ENCODE measurements at places on chromosomes 1 and 21. TPM values are rescaled to one million over a fixed set of nuclear protein-coding genes. Genes with fewer than 3 reads are reported as not detected.

Gene VANGL1
- 27.1 TPM for total RNA-seq

Gene CASZ1
- total RNA-seq = 0.11 TPM

Gene RGS1
- 0.11 TPM for total RNA-seq

Gene RGSL1
- not detected for total RNA-seq

Gene OR14K1
- not detected for total RNA-seq

Gene CLCA4
- total RNA-seq = not detected

Gene LRRC53
- not detected for total RNA-seq

Gene SRRM1
- 55.3 TPM for total RNA-seq

Gene PCSK9
- 0.11 TPM for total RNA-seq

Gene CFAP141
- total RNA-seq = not detected

Gene CD164L2
- total RNA-seq = not detected

Gene CDC42BPA
- total RNA-seq = 29.8 TPM

Gene VHLL
- total RNA-seq = not detected

Gene GPR37L1
- total RNA-seq = not detected

Gene IQCC
- total RNA-seq = 2.3 TPM

Gene TMEM61
- total RNA-seq = not detected

Gene FOXD2
- total RNA-seq = 0.40 TPM

Gene SEMA4A
- 0.64 TPM for total RNA-seq

Gene FAM177B
- not detected for total RNA-seq

Gene LCE2B
- not detected for total RNA-seq

Gene TSHB
- not detected for total RNA-seq

Gene SIK1
- 12.1 TPM for total RNA-seq

Gene CFHR4
- total RNA-seq = not detected

Gene KCNK1
- total RNA-seq = not detected

Gene MATN1
- 0.32 TPM for total RNA-seq

Gene SPRTN
- 17.6 TPM for total RNA-seq

Gene RBP7
- total RNA-seq = not detected

Gene APOBEC4
- total RNA-seq = not detected

Gene C1orf167
- not detected for total RNA-seq

Gene HORMAD1
- total RNA-seq = 0.38 TPM

Gene RXRG
- total RNA-seq = not detected

Gene ADGRB2
- total RNA-seq = 22.6 TPM

Gene C1orf53
- total RNA-seq = 11.1 TPM

Gene S100A9
- not detected for total RNA-seq

Gene MCM3AP
- total RNA-seq = 81.1 TPM

Gene CROCC
- 12.3 TPM for total RNA-seq

Gene S100A12
- not detected for total RNA-seq

Gene KRTAP7-1
- total RNA-seq = not detected

Gene PDZK1IP1
- total RNA-seq = not detected

Gene TSPEAR
- not detected for total RNA-seq
